Stimulated activated CD8-positive, alpha-beta memory T cell treated with anti-CD3 and anti-CD28 coated beads, Interleukin-7, amount 100 ng/mL, for 48 hours (primary cell): ENCODE measurements at places on chromosomes 13 and 19.

- no peak for DNase-seq
These were observed 16.8 kb downstream of the FPR2 start for GRCh38 chr19:51777570-51778462.

DNA sequence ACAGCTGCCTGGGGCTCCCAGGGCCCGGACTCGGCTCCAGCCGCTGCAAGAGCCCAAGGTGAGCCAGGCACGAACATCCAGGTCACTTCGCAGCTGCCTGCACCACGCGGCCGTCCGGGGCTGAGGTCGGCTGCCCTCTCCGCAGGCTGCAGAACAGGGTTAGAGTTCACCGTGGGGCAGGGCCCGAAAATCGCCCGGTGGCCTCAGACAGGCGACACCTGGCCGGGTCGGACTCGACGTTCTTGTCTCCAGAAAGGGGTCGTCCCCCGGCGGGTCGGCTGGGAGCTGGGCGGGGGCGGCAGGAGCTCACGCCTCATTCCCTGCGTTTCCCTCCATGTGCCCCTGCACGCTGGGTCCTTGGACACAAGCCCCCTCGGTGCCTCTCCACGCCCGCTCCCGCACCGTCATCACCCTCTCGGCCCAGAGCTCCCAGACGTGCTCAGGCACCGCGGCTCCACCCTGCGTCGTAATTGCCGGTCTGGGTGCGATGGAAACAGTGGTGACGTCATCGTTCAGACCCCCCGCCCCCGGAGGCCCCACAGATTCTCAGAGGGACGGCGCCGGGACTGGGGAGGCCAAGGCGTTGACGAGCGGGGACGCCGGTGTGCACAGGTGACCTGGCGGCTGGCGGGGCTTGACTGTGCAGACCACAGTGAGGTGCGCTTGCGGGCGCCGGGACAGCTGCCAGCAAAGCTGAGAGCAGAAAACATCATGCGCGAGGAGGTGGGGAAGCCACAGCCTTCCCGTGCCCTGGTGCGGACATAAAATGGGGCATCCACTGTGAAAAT, 4.0 kb upstream of the GRIN3B start:
- peak; percentile 47 for DNase-seq

DNA sequence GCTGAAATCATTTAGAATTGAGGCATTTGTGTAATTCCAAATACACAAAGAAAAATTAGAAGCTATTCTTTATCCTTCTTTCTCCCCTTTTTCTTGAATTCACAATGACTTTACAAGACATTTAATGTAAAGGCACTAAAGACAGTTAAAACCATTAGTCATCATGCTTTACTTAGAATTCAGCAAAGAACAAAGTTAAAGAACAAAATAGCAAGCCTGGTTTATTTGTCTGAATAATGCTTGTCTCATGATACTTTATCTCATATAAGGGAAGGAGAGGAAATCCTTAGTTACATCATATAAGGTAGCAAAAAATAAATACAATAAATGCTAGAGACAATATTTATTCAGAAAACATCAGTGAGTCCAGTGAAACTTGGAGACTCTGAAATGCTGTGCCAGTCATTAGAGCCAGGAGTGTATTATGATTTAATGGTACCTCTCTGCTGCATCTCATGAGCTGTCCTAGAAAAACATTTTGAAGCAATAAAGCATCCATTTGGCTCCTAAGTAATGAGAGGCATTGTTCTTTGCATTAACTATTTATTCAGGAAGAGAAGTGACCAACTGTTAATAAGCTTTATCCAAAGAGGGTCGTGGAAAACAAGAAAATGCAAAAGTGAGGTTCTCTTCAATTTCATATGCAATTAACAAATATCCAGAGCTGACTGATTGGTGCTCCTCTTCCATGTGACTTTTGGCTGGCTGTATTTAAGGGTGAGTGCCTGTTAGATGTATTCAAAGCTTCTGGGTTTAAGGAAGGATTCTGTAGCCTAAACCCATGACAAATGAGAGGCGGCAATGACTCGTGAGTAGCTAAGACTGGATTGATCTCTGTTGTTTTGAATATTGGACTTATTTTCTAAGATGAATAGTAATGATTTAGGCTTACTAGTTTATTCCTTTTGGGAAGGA, 105.0 kb downstream of the DGKH start:
- no peak for DNase-seq

DNA sequence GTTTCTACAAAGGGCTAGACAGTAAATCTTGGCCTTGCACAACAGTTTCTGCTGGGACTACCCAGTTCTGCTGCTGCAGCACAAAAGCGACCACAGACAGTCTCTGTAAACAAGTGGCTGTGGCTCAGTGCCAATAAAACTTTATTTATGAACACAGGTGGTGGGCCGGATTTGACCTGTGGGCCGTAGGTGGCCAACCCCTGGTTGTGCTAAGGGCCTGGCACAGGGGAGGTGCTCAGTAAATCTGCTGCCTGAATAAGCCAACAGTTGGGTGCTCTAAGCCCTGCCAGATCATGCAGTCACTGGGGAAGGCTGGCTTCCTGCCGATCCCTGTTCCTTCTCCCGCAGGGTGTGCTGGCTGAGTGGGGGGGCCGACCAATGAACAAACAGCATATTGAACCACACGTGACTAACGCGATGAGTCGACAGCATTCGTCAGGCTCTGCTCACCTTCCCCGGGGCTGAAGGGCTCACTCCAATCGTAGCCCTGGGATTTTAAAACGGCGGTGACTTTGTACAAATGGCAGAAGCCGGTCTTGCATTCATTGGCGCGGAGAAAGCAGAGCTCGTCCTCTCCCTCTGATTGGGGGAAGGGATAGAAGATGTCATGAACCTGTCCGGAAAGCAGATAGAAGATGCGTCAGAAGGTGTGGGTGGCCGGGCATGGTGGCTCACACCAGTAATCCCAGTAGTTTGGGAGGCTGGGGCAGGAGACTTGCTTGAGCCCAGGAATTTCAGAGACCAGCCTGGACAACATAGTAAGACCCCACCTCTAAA, 24.3 kb upstream of the MYDGF start:
- DNase-seq = no peak

DNA sequence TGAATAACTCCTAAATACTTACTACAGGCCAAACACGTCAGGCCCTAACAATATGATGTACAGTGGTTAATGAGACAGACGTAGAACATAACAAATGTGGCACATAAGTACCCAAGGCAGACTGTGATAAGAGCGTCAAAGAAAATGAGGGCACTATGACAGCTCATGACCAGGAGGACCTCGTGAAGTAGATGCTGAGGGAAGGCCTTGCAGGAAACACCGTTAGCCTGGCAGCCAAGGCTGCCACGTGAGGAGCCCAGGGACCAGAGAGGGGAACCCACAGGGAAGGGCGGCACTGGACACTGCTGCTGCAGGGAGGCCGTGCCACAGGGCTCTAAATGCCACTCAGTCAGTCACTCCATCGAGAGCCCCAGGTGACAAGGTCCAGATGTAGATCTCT, 5.7 kb downstream of the TUBGCP3 start:
- no peak for DNase-seq

GRCh38 chr19:56350416-56351045, 35.9 kb upstream of the ZSCAN5A start:
- DNase-seq = no peak

DNA sequence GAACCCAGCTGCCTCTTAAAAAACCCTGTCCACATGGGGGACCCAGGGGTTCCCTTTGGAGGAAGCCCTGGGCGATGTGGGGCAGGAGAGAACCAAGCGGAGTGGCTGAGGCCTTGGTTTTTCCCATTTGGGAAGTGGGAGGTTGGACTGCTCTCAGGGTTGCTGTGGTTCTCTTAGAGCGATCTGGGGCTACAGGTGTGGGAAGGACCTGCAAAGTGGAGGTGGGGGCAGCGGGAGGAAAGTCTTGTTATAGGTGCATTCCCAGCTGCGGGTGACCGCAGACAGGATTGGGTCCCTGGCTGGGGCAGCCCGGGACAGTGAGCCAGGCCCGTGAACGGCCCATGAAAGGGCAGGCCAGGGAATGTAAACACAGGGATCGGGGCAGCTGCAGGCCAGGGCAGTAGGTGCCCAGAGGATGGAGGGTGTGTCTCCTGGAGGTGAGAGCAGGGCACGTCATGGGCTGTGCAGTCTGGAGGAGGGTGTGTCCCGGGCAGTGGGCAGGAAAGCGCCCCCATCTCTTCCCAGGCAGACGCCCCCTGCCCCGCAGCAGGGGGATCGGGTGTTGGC, 814 bp downstream of the SLC25A23 start:
- no peak for DNase-seq

DNA sequence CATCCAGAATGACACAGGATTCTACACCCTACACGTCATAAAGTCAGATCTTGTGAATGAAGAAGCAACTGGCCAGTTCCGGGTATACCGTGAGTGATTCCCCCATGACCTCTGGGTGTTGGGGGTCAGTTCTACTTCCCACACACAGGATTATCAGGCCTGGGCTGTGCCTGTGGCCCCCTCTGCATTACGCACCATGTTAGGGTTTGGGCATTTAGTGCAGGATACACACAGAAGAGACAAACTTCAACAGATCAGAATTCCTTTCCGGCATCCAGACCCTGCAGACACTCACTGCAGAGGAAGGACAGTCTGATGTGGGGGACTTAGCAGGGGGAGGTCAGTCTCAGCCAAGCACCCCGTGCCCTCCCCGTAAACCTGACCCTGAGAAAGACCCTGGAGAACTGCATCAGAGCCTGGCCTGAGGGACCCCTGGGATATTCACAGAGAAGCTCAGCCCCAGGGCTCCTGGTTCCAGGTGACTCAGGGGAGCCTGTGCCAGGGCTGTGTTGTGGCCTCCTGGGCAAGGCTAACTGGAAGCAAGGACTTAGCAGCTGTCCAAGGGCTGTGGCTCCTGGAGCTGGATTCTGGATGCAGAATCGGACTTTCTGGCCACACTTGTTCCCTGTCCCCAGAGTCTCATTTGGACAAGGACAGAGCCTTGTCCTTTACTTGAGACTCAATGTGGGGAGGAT, 1.7 kb downstream of the CEACAM5 start:
- DNase-seq = no peak

- no peak for DNase-seq
These were observed 25.4 kb upstream of the ZMYM5 start for GRCh38 chr13:19888799-19889198.

DNA sequence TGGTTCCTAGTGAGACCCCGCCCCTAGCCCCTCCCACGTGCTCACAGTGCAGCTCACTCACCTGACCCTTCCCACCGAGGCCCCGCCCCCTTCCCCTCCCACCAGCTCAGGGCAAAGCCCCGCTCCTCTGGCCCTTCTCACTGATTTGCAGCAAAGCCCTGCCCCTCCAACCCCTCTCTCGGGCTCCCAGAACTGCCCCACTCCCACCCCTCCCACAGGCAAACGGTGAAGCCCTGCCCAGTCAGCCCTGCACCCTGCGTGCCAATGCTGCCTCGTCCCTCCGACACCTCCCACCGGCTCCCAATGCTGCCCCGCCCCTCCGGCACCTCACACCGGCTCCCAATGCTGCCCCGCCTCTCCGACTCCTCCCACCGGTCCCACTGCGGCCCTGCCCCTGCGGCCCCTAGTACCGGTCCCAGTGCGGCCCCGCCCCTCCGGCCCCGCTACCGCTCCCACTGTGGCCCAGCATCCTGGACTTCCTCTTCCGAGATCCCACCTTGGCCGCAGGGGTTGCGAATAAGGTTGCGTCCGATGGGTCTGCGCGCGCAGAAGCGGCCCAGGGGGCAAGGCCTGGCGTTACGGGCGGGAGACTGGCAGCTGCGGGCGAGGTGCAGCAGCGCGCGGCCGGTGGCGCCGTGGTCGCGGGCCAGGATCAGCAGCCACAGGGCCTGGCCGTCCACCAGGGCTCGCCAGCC, 834 bp downstream of the FBXO27 start:
- peak; percentile 84 for DNase-seq

- DNase-seq = no peak
These were observed 12.6 kb upstream of the GNA15 start for GRCh38 chr19:3123088-3123721.

- DNase-seq = no peak
These were observed 84.0 kb downstream of the GPC5 start for GRCh38 chr13:91482427-91482826.

DNA sequence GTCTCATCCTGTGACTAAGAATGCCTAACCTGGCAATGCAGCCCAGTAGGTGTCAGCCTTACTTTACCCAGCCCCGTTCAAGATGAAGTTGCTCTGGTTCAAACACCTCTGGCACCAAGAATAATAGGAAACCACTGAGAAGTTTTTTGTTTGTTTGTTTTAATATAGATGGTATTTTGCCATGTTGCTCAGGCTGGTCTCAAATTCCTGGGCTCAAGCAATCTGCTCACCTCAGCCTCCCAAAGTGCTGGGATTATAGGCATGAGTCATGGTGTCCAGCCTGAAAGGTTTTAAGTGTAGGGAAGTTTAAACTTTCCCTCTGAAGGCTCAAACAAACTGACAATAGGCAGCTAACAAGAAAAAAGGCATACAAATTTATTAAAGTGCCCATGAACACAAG, 51.2 kb upstream of the ABCC4 start:
- no peak for DNase-seq

GRCh38 chr13:90833951-90834350, 513.5 kb upstream of the MIR17HG start:
- DNase-seq = no peak

DNA sequence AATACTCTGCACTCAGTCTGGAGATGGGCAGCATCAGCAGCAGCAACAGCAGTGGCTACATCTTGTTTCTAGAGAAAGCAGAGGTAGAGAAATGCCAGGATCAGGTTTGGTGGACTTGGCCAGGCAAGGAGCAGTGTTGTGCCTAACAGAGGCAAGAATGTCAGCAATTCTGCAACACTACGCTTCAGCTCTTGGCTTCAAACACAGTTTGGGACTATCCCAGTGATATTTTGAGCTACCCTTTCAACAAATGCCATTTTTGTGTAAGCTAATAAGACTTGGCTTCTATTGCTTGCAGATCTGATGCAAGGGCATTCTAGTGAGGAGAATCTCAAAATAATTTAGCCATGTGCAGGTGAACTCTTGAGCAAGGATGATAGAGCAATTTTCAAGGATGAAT, 271.3 kb downstream of the PCDH20 start:
- no peak for DNase-seq

DNA sequence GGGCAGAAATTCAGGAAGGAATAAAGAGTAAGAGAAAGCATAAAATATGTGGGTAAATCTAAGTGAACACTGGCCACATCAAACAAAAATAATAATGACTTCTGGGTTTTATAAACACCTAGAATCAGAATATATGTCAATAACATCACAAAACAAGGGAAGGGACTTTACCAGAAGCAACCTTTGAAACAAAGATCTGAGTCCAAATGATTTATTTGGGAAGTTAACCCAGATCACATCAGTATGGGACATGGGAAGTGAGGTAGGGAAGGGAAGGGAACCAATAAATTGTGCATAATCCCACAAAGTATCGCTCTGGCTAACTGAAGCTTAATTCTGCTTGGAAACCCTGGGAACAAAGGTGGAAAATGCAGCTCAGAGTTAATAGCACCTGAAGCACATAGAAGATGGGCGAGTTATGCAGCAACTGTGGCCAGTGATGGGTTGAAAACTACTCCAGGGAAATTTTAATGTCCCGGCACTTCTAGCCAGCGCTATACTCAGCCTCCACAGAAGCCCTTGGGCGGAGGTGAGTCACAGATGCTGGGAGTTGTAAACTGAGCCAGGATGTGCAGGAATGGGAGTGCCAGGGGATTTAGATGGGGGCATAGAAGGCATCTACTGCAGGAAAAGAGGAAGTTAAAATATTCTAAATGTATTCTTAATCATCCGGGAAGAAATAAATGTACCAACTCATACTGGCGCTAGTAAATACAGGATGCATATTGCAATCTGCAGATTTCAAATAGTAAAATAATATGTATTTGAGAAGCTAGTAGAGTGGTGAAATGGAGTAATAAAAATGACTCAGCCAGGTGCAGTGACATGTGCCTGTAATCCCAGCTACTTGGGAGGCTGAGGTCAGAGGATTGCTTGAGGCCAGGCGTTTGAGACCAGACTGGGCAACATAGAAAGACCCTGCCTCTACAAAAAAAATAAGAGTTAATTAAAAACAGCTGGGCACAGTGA, 34.2 kb upstream of the CEBPG start:
- no peak for DNase-seq
